Smooth muscle cell of the pulmonary artery (primary cell): ENCODE measurements at places on chromosomes 7 and 10. TPM values are rescaled to one million over a fixed set of nuclear protein-coding genes. Genes with fewer than 3 reads are reported as not detected.

GRID1 gene
- total RNA-seq = 0.03 and 0.46 TPM in 2 replicates

AUTS2 gene
- total RNA-seq = 4.9 and 5.3 TPM in 2 replicates

SVOPL gene
- not detected in 2 replicates for total RNA-seq

BEND7 gene
- 4.0 and 7.6 TPM in 2 replicates for total RNA-seq

ASAH2 gene
- 0.53 and 3.2 TPM in 2 replicates for total RNA-seq

OR2A12 gene
- not detected in 2 replicates for total RNA-seq

TYW1B gene
- total RNA-seq = 1.5 and 3.7 TPM in 2 replicates

FAM204A gene
- 33.4 and 35.1 TPM in 2 replicates for total RNA-seq

DNAJB6 gene
- 78.2 and 83.4 TPM in 2 replicates for total RNA-seq

GNAT3 gene
- not detected in 2 replicates for total RNA-seq

AKR1C8 gene
- total RNA-seq = not detected in 2 replicates

DYNC1I1 gene
- total RNA-seq = 1.0 and 1.5 TPM in 2 replicates

PRKAR2B gene
- total RNA-seq = 0.43 and 1.1 TPM in 2 replicates

CPA2 gene
- total RNA-seq = not detected in 2 replicates

TACR2 gene
- 0.13 and 0.20 TPM in 2 replicates for total RNA-seq

PSD gene
- total RNA-seq = 2.0 and 3.7 TPM in 2 replicates

VIPR2 gene
- total RNA-seq = 0.07 TPM in 1 of 2 replicates, not detected in the other

KNDC1 gene
- 0.65 and 0.86 TPM in 2 replicates for total RNA-seq

ACTL6B gene
- not detected in 2 replicates for total RNA-seq

RADIL gene
- total RNA-seq = 0.13 and 2.0 TPM in 2 replicates

SPDYE2B gene
- total RNA-seq = not detected in 2 replicates

TEX36 gene
- total RNA-seq = not detected in 2 replicates

FAM3C gene
- 75.6 and 106 TPM in 2 replicates for total RNA-seq

LOXL4 gene
- total RNA-seq = 28.7 and 138 TPM in 2 replicates

JAKMIP3 gene
- total RNA-seq = 0.13 and 0.26 TPM in 2 replicates

SLC16A12 gene
- 0.10 and 0.33 TPM in 2 replicates for total RNA-seq

UCMA gene
- total RNA-seq = not detected in 2 replicates

SP8 gene
- total RNA-seq = not detected in 2 replicates

ATOH7 gene
- total RNA-seq = 0.07 TPM in 1 of 2 replicates, not detected in the other

ARMS2 gene
- total RNA-seq = not detected in 2 replicates

STARD3NL gene
- 45.6 and 68.1 TPM in 2 replicates for total RNA-seq

GBX1 gene
- total RNA-seq = not detected in 2 replicates

CABCOCO1 gene
- 0.26 and 0.36 TPM in 2 replicates for total RNA-seq

NUTM2E gene
- total RNA-seq = not detected in 2 replicates

ADARB2 gene
- not detected in 2 replicates for total RNA-seq

NEUROD6 gene
- not detected in 2 replicates for total RNA-seq

PCDH15 gene
- total RNA-seq = not detected in 2 replicates

FANK1 gene
- total RNA-seq = 6.6 and 12.4 TPM in 2 replicates

FEZF1 gene
- total RNA-seq = not detected in 2 replicates

SH2D4B gene
- 0.07 TPM in 1 of 2 replicates, not detected in the other for total RNA-seq
